Effector memory CD4-positive, alpha-beta T cell (primary cell): ENCODE measurements at places on chromosomes 7 and 10.

DNA sequence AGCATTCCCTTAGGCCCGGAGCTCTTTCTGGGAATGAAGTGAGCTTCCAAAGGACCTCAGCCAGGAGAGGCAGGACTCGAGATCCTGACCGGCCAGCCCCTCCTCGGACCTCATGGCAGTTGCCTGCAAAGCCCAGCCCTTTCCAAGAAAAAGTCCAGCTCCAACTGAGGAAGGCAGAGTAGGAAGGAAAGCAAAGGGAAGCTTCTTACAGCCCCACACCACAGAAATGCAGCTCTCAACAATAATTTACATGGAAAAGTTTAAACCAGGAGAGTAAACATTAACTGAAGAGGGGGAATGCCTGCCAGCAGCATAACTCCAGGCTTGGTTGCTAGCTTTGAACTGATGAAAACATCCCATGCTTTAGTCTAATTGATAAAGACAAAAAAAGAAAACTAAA is 153.9 kb upstream of the PFKP start:
- no peak for DNase-seq

- DNase-seq = no peak
Measured at GRCh38 chr10:43689618-43689954, 40.9 kb upstream of the ZNF32 start.

GRCh38 chr7:5478568-5479430 is 55.2 kb upstream of the TNRC18 start:
- DNase-seq = no peak

GRCh38 chr10:13729586-13730305 is 143.0 kb downstream of the PRPF18 start:
- DNase-seq = no peak

GRCh38 chr7:368651-369475 is 78.9 kb downstream of the FOXL3 start:
- DNase-seq = no peak

- DNase-seq = no peak
Measured at GRCh38 chr10:104396581-104396980, 42.9 kb downstream of the CFAP58 start.

GRCh38 chr7:155230169-155230593 is 67.5 kb upstream of the INSIG1 start:
- DNase-seq = no peak

- DNase-seq = no peak
Measured at GRCh38 chr10:119550827-119551226, 8.3 kb upstream of the RGS10 start.

- no peak for DNase-seq
Measured at GRCh38 chr7:19392246-19392645, 247.0 kb upstream of the FERD3L start.

- DNase-seq = no peak
Measured at GRCh38 chr10:70885481-70885880, 2.9 kb downstream of the PCBD1 start.

DNA sequence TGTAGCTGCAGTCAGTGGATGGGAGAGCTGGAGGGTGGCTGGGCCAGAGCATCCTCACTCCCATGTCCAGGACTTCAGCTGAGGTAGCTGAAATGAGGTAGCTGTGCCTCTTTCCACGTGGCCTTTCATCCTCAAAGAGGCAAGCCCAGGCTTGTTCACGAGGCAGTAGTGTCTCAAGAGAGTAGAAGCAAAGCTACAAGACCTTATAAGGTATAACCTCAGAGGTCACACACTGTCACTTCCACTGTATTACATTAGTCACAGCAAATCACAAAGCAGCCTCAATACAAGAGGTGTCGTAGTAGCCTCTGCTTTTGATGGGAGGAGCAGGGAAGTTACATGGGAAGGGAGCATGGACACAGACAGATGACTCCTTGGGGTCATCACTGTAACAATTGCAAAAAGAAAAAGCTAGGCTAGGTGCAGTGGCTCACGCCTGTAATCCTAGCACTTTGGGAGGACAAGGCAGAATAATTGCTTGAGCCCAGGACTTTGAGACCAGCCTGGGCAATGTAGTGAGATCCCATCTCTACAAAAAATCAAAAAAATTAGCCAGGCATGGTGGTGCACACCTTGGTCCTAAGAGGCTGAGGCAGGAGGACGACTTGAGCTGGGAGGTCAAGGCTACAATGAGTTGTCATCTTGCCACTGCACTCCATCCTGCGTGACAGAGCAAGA is 97.5 kb downstream of the SKIDA1 start:
- no peak for DNase-seq

DNA sequence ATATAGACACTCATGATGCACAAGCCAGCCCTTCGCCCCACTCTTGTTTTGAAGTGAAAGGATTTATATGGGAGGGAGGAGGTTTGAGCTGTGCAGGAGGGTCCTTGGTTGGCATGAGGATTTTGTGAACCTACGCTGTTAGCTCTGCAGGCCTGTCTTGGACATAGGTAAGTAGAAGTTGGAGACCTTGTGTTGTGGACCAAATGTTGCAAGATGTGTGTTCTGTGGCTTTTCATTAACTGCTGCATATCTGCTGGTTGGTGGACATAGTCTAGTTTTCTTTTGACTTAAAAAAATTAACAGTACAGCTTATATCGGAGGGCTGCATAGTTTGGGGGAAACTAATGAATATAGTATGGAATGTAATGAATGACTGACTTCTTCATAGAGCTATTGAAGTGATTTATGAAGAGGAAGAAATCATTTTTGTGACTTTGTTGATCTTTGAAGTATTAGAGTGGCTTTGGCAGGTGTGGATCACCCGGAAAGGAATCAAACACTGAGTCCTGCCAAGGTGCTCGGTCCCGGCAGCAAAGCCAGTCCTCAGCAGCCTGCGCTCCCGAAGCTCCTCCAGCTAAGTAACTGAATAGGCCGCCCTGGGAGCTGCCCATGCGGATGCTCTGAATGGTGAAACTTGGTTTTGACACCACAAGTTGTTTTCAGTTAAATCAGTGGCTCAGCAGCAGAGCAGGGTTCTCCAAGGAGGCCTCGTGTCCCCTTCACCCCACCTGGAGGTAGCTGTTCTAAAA is 3.2 kb downstream of the MGMT start:
- no peak for DNase-seq

DNA sequence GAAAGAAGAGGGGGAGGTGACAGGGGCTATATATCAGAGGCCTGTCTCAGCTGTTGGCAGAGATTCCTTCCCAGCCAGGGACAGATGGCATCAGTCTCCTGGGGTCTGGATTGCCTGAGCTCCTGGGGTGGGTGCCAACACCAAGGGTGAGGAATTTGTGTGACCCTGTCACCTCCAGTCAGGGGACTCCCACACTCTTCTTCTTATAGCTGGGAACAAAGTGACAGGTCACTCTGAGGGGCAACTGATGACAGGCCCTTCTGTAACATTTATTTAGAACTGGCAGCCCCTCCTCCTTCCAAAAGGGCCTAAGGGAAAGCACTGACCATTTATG is 53.7 kb upstream of the DUSP5 start:
- no peak for DNase-seq

DNA sequence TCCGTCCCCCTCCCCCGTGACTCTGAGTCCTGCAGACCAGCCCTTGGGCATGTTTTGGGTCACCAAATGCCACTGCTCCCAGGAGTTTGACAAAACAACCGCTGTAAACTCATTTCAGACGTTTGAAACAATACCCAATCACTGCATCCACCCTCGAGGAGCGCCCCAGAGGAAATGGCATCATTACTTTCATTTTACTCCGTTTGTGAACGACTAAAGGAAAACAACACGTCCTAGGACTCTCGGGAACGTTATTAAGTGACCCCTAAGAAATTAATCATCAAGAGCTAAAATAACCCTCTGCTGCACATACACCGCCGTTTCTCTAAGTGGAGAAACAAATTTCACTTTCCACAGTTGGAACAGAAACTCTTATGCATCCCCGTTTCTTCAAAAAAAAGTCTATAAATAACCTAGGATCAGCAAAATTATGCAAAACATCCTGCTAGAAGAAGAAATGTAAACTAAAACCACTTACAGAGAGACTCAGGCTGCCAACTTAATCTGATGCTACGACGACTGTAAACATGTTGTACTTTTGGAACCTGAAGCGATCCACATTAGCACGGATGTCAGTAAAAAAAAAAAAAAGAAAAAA is 109.9 kb upstream of the EFCAB10 start:
- no peak for DNase-seq
